ENCODE measurements at places on chromosomes 12 and 14.

DNA sequence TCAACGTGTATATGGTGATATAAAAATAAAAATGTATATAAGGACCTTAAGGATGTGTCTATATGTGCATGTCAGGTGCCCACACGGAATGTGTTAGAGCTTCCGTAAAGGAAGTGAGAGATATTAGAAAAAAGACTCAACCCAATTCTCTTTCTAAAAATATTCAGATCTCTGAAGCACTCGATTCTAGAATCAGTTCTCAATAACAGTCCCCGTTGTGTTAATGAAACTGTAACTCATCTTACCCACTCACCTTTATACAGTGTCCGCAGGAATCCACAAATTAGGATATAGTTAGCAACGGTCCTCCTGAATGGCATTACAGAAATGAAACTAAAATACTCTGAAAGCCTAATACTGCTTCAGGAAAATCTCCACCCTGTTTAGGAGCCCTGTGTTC, 29.3 kb downstream of the GRIN2B start:
- DNase-seq, result no peak

DNA sequence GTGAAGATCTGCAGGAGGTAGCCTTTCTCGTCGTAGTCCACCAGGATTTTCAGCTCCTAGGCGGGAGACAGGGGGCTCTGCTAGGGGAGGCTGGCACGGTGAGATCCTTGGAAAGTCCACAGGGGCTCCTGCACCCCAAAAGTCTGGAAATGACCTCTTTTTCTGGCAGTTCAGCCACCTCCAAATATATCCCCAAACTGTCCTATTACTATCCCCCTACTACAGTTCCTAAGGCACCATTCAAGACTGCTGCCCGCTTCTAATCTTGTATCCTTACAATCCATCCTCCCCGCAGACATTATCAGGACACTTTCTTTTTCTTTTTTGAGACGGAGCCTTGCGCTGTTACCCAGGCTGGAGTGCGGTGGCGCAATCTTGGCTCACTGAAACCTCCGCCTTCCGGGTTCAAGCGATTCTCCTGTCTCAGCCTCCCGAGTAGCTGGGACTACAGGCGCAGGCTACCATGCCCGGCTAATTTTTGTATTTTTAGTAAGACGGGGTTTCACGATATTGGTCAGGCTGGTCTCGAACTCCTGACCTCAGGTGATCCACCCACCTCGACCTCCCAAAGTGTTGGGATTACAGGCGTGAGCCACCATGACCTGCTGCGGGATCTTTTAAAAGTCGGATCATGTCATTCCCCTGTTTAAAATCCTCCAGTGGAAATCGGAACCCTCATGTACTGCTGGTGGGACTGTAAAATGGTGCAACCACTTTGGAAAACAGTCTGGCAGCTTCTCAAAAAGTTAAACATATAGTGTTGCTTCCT, 18.5 kb downstream of the HPD start:
- DNase-seq, result no peak

- DNase-seq, result no peak
These were observed 32.7 kb downstream of the KDM5A start for GRCh38 chr12:356276-356988.

- no peak for DNase-seq
These were observed 7.1 kb upstream of the ASB8 start for GRCh38 chr12:48164451-48164850.

GRCh38 chr14:86450085-86450484, 920.1 kb downstream of the FLRT2 start:
- DNase-seq, result no peak

DNA sequence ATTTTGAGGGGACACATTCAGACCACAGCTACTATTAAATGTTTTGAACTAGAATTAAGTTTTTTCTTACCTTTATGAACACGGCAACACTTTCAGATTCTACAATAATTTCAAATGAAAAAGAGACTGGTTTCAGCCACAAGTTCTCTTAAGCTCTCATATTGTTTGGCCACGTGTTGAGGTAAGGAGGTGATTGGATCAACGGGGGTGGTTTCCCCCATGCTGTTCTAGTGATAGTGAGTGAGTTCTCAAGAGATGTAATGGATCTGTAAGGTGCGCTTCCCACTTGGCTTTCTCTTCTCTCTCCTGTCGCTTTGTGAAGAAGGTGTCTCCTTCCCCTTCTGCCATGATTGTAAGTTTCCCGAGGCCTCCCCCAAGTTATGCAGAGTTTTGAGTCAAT, 48.9 kb upstream of the DYRK2 start:
- no peak for DNase-seq

DNA sequence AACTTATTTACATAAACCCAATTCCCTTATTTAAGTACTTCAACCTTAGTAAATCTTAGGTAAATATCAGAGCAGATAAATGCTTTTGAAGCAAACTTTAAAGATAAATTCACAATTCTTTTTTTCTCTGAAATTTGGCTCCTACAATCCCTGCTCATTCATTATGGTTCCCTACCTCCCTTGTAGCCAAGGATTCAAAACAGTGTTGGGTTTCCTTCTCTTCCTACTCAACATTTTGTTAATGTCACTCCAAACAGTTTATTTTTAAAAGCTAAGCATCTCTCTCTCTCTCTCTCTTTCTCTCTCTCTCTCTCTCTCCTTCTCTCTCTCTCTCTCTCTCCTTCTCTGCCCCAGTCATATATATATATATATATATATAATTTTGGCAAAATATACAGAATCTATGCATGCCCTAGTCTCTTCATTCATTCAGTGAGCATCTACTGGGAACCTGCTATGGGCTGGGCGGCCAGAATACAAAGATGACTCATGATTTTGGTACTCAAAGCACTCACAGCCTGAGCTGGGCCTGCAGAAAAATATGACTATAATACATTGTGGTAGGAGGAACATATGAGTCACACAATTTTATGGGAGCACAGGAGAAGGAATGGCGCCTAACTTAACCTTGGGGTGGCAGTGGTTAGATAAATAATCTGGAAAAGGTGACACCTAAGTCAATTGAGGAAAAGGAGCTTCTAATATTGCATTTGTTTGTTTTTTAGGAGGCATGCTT, 123.7 kb upstream of the DHRS4 start:
- no peak for DNase-seq

- no peak for DNase-seq
These were observed 2.5 kb downstream of the KCNH3 start for GRCh38 chr12:49541140-49541861.

DNA sequence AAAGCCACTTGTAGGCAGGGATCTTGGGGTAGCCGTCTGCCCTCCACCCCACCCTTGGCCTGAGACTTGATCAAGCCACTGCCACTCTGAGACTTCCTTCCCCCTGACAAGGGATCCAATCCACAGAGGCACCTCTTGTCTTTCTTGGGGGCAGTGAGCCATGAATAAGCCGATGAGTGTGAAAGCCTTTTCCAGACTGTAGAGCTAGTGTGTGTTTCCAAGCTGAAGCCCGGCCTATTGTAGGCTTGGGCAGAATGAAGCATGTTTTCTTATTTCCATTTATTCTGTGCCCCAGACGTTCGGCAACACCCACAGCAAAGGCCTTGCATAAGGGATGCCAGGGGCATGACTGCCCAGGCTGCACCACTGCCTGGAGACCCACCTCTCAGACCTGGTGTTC, 991.6 kb downstream of the BCL11B start:
- DNase-seq, result no peak

DNA sequence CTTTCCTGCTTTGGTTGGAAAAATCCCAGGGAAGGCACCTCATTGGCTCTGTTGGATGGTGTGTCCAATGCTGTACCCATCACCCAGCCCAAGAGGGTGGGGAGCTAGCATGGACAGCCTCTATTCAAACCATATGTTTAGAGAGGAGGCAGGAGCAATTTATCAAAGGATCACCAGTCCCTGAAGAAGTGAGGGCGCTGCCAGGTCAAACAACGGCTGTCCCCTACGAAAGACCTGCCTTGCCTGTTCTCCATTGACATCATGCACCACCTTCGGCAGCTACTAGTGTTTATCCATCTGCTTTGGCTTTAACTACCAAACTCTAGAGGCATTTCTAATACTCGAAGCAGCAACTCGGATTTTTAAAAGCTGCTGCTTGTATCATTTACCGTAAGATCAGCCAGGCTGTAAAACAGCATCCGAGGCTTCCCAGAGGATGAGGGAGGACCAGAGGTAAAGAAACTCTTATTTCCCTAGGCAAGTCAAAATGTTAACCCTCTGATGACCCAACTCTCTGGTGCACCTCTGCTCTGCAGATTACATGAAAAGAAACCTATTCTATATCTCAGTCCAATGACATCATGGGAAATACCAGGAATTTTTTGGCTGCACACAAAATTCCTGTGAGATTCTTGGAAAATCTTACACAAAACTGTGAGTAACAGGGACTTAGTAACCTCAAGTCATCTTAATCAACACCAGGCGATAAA, 720.9 kb upstream of the TBX3 start:
- no peak for DNase-seq

DNA sequence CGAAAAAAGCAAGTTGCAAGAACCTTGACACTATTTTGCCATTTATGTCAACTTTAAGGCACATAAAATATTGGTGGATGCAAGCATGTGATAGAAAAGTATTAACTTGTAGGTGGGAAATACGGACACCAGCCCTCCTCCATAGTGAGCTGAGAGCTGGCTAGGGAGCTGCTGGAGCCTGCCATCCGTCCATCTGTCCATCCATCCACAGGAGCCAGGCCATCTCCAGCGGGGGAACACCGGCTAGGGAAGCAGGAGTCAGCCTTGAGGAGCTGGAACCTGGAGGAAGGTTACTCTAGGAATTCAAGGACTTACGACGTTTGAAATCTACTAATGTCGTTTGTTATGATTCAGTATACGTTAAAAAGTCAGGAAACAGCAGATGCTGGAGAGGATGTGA, 120.7 kb upstream of the C14orf180 start:
- DNase-seq, result no peak

- DNase-seq, result no peak
These were observed 284.8 kb upstream of the DIO3 start for GRCh38 chr14:101276309-101277091.

DNA sequence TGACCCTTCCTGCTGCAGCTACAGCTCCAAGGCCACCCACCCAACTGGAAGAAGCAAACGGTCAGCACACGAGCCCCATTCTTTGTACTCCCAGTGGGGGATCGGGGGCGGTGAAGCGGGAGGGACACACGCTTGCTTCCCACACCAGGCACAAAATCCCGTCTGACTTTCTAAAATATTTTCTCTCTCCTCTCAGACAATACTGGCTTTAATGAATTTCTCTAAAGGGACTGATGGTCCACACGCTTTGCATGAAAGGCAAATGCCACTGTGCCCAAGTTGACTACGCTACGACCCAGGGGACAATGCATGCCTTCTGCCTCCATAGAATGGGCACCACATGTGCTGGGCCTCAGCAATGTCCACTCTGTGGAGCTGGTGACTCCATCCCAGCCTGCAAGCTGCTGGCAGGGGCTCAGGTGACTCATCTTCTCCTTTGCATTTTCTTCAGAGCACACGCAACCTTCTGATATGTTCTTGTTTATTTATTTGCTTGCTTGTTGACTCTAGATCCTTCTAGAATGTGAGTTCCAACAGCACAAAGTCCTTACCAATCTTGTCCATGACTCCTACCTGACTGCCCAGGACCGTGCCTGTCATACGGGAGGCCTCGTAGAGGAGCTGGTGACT, 15.6 kb downstream of the SYNE3 start:
- peak; percentile 49 for DNase-seq

DNA sequence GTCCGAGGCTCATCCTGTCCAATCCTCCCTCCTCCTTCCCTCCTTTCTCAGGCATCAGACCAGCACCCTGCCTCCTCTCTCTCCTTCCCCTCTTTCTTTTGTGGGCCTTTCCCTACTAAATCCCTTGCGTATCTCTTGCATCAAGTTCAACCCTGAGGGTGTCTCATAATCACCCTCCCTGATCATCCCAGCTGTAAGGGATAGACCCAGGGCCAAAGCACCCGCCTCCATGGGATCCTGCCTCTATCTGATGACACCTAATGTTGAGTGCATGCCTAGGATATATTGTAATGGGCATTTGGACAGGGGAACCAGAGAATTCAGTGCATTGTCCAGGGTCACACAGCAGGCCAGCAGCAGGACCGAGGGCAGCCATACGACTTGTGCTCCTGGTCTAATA, 84.9 kb downstream of the PHETA1 start:
- no peak for DNase-seq

- DNase-seq, result no peak
These were observed 279.8 kb downstream of the AKAP6 start for GRCh38 chr14:32608857-32609256.

DNA sequence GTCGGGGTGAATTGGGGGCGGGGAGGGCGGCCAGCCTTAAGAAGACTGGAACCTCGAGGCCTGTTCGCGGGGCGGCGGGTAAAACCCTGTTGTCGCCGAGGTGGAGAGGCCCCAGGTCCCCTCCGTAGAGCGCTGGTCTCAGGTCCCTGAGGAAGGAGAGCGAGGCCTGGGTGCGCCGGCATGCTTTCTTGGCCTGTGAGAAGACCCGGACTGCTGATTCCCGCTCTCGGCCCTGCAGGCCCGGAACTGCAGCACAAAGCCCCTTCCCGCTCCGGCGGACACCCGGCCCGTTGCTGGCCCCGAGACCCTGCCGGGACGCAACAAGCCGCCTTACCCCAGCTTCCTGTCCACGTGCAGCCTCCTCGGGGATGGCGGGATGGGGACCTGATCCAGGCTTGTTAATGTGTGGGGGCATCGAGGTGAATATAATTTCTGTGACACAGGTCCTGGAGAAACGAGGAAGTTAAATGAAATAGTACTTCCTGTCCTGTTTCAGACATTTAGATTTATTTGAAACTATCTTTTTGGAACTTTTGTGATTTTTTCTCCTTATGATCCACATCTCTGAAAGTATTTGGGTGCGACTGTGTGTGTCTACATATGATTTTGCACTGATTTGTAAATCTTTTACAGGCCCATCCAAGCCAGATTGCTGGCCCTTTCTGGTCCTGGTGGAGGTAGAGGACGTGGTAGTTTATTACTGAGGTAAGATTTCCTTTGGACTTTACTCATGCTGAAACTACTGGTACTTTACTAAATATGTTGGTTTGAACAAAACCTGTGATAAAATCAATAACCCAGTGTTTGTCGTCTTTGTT, 600 bp downstream of the PNN start:
- DNase-seq, result peak; percentile 61

- no peak for DNase-seq
These were observed 66.9 kb downstream of the C12orf56 start for GRCh38 chr12:64323476-64324225.

GRCh38 chr14:62697461-62697860, 347.8 kb downstream of the KCNH5 start:
- DNase-seq, result no peak

- DNase-seq, result no peak
These were observed 9.2 kb downstream of the SOS2 start for GRCh38 chr14:50222055-50222613.

GRCh38 chr14:64688031-64688430, 16.2 kb upstream of the PLEKHG3 start:
- no peak for DNase-seq

DNA sequence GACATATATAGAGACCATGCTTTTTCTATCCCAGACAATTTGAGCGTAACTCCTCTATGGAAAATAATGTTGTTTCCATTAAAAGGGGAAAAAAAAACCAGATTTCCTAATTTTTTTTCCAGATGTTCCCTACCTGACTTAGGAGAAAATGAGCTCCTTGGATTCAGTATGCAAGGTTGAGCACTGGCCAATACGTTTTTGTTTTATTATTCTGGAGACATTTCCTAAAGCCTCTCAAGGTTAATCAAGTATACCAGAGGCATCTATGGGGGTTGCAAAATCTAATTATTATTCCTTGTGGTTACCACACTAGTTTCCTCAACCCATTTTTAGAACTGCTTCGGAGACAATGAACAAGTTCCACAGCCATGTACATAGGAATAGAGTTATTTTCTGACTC, 291.3 kb downstream of the SLC16A7 start:
- DNase-seq, result no peak

GRCh38 chr14:30159374-30159773, 231.7 kb upstream of the PRKD1 start:
- no peak for DNase-seq

- no peak for DNase-seq
These were observed 24.4 kb downstream of the DHRS2 start for GRCh38 chr14:23660290-23661226.

All from substantia nigra (tissue), 51 donors.